ENCODE measurements at places on chromosomes 7 and 10. TPM values are rescaled to one million over a fixed set of nuclear protein-coding genes. Genes with fewer than 3 reads are reported as not detected.

EN2 gene
- under 0.01 TPM for total RNA-seq

- DNase-seq, result no peak
These were observed 271.2 kb downstream of the IPMK start for GRCh38 chr10:57996536-57996935.

DNA sequence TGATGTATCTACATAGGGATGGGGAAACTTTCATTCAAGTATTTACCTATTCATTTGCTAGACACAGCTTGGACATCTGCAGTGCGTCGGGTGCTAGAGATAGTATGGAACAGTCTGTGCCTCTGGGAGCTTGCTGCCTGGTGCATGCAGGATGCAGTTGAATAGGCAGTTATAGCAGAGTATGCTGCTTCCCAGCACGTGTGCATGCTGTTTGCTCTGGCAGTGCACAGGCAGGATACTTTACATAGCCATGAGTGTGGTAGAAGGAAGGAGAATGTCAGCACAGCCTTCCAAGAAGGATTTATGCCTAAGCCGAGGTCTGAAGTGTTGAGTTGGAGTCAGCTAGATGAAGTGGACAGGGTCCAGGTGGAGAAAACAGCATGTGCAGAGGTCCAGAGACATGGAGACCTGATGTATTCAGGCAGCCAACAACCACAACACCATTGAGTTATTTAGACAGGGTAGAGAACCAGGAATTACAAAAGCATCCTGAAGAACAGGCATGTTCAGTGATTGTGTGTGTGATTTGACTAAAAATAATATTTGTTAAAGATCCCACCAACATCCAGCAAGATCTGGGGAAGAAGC lies 8.1 kb downstream of the MAP3K8 start:
- no peak for DNase-seq

MSMB gene
- not detected for total RNA-seq

DNA sequence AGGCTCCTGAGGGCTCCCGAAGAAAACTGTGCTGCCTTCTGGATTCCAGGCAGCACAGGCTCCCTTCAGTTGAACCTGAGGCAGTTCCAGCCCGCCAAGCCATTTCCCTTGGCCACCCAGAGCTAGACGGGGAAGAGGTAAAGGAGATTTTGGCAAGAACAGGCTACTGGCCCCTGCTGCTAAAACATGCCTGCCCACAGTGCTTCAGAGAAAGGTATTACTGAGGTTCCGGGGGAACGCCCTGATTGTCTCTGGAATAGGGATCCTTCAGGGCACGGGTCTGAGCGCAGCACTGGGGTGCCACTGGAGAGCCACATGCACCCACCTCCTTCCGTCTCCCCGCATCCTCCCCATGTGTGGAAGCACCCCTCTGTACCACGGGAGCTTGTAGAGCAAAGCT lies 247.4 kb downstream of the BAMBI start:
- no peak for DNase-seq

- DNase-seq, result no peak
These were observed 284.2 kb downstream of the PRPF18 start for GRCh38 chr10:13871011-13871410.

- no peak for DNase-seq
These were observed 979 bp downstream of the LRRC4 start for GRCh38 chr7:128030263-128030653.

GRCh38 chr10:62071846-62072281 lies 170.4 kb downstream of the ARID5B start:
- no peak for DNase-seq

DNA sequence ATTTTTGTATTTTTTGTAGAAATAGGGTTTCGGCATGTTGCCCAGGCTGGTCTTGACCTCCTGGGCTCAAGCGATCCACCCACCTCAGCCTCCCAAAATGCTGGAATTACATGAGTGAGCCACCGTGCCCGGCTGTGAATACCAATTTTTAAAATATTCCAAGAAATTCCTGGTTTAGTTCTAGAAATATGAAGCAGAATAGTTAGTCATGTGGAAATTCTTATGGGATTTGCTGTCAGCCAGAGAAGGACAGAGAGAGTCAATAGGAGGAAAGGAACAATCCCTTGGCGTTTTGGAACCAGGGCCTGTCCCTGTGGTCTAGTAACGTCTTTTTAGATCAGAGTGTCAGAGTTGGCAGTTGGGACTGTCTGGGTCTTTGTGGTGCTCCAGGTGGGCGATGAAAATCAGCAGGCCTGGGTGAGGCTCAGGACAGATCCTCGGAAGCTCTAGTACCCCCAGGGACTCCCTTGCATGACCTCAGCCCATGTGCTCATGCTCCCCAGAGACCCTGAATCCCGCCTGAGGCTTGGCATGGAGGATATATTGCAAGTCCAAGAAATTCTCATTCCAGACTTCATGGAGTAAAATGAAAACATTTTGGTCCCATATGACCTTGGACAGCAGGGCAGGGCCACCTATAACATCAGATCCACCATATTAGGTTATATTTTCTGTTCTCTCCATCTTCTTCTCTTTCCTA lies 7.8 kb downstream of the NODAL start:
- no peak for DNase-seq

GRCh38 chr10:73015779-73016178 lies 61.2 kb upstream of the PLA2G12B start:
- DNase-seq, result no peak

DNA sequence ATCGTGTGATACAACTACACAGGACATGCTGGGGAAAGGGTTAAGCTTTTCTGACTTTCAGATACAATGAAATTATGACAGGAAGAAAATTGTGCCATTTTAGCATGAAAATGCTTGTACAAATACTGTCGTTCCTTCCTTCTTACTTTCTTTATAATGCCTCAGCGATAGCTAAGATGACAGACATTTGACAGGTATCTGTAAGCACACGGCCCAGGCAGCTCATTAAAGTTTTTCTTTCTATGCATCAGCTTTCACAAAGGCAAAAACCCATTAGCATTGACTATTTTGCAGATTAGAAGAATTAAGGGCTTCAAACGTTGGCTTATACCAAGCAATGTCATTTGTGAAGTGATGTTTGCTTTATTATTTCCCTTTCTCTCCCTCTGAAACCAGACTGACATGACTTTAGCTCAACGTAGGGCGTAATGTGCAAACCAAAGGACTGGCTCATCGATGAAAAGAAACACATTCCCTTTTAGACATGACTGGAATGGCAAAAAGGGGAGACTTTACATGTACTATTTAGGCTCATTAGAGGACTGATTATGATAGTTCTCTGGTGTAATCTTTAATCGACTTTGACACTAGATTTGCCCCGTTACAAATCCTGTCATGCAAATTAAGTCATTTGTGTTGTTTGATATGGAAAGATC lies 258.4 kb upstream of the SP8 start:
- no peak for DNase-seq

TMEM273 gene
- 68.7 TPM for total RNA-seq

DNA sequence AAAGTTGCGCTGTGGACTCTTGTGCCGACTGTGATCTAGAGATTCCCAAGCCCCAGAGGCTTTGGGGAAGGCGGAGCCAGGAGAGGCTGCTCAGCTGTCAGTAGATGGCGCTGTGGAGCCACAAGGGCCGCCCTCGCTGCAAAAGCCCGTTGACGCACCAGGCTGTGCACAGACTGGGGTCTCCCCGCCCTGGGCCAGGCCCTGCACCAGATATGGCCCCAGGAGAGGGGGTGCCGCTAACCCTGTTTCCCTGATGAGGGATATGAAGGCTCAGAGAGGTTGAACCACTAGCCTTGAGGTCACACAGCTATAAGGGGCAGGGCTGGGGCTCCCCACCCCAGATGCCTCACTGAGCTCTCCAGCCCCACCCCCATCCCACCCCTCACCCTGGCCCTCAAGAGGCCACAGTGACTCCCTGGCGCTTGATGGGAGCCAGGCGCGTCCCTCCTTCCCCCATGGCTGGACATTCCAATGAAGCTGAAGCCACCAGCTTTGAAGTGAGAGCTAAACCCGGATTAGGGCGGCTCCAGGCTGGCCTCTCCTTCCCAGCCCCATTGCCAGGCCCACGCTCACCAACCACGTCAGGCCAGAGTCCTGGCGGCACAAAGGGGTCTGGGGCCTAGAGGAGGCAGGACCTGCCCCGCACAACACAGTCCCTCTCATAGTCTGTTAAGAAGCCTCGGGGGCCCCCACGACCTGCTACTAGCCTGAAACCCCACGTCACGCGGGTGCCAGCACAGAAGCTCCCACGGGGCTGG lies 26.4 kb downstream of the MYL10 start:
- DNase-seq, result peak; percentile 74

DNA sequence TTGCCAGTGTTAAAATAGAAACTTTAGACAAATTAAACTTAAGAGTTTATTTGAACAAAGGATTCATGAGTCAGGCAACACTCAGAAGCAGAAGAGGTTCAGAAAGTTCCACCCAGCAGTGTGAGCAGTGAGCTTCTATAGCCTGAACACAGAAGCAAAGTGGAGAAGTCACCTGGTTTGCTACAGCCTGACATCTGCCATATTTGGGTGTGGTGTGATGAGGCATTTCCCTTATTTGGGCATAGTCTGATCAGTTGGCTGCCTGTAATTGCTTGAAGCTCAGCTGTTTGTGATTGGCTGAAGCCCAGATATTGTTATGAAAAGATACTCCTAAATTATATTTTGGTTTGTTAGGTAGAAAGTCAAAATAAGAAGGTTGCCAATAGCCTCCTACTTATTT lies 39.1 kb downstream of the VWC2 start:
- no peak for DNase-seq

DNA sequence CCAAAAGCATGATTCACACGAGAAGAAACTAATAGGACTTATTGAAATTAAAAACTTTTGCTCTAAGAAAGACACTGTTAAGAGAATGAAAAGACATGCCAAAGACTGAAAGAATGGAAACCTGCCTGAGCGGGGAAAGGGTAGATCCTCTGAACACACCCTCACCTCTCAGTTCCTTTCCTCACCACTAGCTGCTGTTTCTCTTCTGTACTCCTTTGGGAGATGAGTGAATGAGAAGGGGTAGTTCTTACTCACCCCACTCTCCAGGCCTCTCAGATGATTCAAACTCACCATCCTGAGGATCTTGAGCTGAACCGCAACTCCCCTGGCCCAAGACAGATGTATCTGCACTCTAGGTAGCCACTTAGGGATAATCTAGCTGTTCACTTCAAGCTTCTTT lies 41.9 kb downstream of the IQUB start:
- DNase-seq, result no peak

- no peak for DNase-seq
These were observed 196.3 kb downstream of the DNAJC1 start for GRCh38 chr10:21807180-21807579.

- DNase-seq, result no peak
These were observed 82.1 kb downstream of the ZRANB1 start for GRCh38 chr10:125023862-125024496.

- no peak for DNase-seq
These were observed 521.5 kb downstream of the PTPRN2 start for GRCh38 chr7:158066085-158066484.

LRMDA gene
- 10.4 TPM for total RNA-seq

PNLIP gene
- not detected for total RNA-seq

GRCh38 chr10:71984809-71985388 lies 20.7 kb downstream of the CHST3 start:
- DNase-seq, result no peak
